ENCODE measurements at places on chromosomes 7 and 10. TPM values are rescaled to one million over a fixed set of nuclear protein-coding genes. Genes with fewer than 3 reads are reported as not detected.
A peak's percentile ranks its signal among the peaks of the same experiment; 100 is the strongest.

LIPF gene
- not detected for total RNA-seq

CLCN1 gene
- total RNA-seq = not detected

DNA sequence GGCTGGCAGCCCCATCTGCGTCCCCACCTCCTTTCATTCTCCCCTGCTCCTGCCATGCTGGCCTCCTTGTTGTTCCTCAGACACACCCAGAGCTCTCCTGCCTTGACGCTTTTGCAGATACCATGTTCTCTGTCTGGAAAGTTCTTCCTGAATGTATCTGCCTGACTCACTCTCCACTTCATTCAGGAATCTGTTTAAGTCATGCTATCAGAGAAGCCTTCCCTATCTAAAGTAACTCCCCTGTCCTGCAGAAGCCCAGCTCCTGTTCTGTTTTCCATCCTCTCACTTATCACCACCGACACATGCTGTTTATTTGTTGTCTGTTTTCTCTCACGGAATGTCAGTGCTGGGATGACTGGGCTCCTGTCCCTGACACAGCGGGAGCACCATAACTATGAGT lies 82.0 kb downstream of the AFAP1L2 start:
- no peaks in the 10 kb centered on the region for H3K4me1 ChIP-seq
- DNase-seq = no peak
- H3K4me3 ChIP-seq = no peak overlapping the region
- no peak overlapping the region for H3K27ac ChIP-seq
- H3K27me3 ChIP-seq = no peaks in the 10 kb centered on the region
- no peaks in the 10 kb centered on the region for H3K36me3 ChIP-seq

DNA sequence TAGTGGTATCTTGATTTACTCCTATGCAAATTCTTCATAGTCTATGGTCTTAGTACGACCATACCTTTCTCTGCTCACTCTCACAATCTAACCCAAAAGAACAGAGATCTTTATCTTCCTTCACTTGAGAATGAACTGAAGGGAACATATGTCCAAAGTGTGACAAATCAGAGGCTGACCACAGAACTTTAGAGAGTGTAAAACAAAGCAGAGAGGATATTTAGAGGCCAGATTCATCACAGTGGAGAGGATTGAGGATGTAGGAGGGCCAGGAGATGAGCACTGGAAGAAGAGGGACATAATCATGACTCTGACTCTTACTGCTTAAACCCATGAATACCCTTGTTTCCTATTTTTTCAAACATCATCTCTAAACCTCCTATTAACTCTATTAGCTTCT lies 935.3 kb upstream of the PHF14 start:
- no peaks in the 10 kb centered on the region for H3K36me3 ChIP-seq
- H3K27ac ChIP-seq = no peak overlapping the region
- H3K27me3 ChIP-seq = no peaks in the 10 kb centered on the region
- no peak overlapping the region for H3K4me3 ChIP-seq
- no peak for DNase-seq

- H3K4me1 ChIP-seq = peaks cover 16% of the 10 kb centered on the region
- H3K36me3 ChIP-seq = peaks cover 22% of the 10 kb centered on the region
- no peak overlapping the region for H3K4me3 ChIP-seq
- DNase-seq = peak; percentile 51
- H3K27me3 ChIP-seq = no peaks in the 10 kb centered on the region
- no peak overlapping the region for H3K27ac ChIP-seq
These were observed 164.4 kb downstream of the SVIL start for GRCh38 chr10:29470355-29470705.

GRCh38 chr7:25311346-25311745 lies 83.1 kb upstream of the NPVF start:
- H3K36me3 ChIP-seq = no peaks in the 10 kb centered on the region
- no peaks in the 10 kb centered on the region for H3K27me3 ChIP-seq
- H3K4me3 ChIP-seq = no peak overlapping the region
- DNase-seq = no peak
- no peaks in the 10 kb centered on the region for H3K4me1 ChIP-seq

Measured in activated CD8-positive, alpha-beta T cell treated with anti-CD3 and anti-CD28 coated beads for 36 hours (primary cell).